T1000 (cell line): ENCODE measurements at places on chromosomes 2 and 18.

DNA sequence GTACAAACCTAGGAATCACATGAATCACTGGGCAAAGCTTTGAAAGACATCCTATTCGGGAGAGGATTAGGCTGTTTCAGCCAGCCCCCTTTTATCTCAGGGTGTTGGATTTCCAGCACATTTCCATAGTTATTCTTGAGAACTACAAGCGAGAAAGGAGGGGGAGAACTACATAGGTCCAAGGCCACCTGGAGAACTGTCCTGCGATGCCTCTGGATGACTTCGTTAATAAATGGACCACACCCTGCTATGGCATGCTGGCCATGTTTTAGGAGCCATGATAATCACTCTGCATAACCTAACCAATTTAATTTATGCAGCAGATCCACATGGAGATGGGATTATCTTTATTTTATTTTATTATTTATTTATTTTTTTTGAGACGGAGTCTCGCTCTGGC, 29.9 kb downstream of the RHBDD1 start:
- no peak for DNase-seq

DNA sequence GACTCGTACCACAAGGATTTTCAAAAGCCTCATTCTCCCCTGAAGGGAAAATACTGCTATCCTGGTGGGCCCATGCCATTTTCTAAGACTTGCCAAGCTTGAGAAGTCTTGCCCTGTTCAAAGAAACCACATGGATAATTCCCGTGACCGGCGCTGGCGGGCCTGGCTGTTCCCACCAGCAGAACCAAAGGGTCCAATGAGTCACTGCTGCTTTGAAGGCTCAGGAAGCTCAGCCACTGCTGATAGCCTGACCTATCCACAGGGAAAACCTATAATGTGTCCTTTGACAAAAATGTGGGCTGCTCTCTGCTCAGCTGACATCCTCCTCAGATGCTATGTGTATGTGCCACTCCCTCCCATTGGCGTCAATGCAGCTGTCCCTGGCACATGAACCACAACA, 137.9 kb upstream of the RAB12 start:
- DNase-seq = peak; percentile 33

DNA sequence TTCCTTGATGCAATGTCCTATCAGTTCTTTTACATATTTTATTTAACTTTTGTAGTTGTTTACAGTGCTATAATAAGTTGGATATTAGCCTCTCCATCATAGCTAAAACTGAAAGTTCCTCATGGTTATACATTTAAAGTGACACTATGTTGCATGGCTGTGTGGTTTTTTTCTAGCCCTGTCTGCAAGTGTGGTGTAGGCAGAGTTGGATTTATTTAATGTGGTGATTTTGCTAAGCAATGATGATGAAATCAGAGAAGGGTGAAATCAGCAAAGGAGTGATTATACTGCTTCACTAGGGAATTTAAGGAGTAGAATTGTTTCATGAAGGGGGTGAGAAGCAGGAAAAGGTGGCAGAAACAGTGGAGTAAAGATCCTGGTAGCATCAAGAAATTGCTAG, 18.3 kb upstream of the ENOSF1 start:
- DNase-seq = no peak

DNA sequence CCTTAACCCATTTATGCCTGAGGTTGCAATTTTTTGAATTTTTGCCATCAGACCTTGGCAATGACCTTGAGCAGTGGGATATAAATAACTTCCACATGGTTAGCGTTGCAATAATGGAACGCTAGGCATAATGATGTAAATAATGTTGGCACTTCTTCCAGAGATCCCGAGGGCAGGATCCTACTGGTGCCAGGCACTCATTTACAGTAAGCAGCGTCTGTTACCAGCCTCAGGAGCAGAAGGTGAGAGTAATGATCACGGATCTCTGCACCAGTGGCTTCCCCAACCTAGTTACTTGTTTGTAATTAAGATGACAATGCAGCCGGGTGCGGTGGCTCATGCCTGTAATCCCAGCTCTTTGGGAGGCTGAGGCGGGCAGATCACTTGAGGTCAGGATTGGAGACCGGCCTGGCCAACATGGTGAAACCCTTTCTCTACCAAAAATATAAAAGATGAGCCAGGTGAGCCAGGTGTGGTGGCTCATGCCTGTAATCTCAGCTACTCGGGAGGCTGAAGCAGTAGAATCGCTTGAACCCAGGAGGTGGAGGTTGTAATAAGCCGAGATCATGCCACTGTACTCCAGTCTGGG, 41.9 kb downstream of the CPO start:
- DNase-seq = no peak

- peak; percentile 9 for DNase-seq
Measured at GRCh38 chr2:157784169-157784822, 91.8 kb downstream of the ACVR1 start.

DNA sequence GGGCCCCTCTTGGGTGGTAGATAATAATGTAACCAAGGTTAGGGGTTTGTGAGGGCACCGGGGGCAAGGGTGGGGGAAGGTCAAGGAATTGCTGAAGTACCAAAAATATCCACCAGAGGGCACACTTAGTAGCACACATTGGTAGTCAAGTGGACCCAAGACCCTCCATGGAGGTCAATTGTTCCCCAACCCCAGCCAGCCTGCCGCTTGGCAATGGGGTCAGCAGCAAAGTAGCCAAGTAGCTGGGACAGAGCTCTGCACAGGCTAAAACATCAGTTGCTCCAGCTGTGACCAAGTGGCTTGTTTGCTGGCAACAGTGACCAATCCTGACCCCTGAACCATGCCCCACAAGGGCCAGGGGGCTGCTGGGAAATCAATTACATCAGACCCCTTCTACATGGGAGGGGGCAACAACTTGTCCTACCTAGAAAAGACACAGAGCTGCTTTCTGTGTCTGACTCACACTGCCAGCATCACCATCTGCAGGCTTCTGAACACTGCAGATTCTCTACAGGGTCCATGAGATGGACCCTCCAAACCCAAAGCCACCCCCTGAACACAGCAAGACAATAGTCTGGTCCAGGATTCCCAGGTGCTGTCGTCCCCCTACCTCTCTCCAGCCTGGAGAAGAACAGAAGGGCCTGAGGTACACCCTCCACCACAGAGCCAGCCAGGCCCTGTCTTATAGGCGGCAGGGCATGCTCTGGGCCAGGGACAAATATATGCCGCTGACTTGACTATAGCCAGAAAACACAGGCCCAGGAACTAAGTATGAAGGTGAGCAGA, 76.0 kb downstream of the EMX1 start:
- no peak for DNase-seq

DNA sequence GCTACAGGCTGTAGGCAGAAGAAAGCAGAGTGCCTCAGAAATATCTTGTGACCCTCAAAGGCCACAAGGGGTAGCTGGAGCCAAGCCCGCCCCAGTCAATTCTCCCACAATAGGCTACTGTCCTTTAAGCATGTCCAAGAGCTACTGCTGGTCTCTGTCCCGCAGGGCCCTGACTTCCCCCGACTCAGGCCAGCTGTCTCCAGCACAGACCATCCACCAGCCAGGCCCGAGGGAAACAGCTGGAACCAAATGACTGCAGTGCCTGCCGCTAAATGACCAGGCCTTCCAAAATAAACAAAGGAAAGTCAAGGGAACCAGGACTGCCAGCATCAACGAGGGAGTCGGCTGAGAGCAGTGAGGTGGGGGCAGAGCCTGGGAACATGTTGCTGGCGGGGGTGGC, 36.7 kb downstream of the MCFD2 start:
- DNase-seq = no peak

DNA sequence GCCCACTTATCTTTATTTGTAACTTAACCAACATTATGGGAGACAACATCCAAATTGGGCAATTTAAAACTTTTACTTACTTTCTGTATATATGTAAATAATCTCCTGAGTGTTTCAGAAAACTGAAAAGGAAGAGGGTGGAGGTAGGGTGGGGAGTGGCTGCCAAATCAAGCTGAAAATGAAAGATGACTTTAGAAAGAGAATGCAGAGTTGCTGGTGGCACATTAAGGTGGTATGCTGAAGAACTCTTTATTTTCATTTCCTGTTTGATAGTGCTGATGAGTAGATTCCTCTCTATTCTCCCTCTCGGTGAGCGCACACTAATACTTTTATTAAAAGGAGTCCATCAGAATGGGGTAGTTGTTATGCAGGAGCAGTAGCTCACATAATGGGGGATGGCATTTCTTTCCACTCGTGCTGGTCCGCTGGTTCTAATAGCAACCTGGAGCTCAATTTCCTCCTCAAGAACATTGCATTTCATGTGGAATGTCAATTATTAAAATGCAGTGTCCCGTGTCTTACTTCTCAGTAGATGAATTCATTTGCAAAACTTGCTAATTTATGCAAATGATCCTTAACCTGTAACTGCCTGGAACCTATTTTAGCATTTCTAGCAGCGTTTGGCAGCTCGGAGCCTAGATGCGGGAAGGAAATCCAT, 466.9 kb upstream of the HNRNPA3 start:
- DNase-seq = no peak

DNA sequence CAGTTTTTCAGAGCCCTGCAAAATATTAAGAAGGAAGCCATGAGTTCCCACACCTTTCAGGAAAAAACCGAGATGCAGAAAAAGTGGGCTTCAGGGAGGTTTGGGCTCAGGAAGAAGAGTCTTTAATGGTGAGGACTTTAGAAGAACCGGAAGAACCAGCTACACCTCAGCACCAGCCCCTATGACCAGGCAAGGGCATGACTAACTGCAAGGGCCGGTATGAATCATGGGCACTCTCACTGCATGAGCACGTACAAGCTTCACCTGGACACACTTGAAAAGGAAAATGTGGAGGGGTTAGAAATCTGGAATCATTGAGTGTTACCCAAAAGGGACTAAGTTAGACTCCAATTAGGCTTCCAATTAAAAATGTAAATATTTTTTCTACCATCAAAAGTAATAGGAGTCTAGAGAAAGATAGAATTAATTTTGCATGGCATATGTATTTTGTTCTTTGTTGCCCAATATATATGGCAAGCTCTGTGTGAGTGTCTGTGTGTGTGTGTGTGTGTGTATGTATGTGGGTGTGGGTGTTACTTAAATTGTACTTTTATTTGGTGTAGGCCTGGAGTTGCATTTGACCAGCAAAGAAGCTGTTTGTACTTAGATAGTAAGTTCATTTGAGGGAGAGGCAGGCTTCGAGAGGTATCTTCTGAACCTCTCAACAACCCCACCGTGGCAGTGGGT, 66.5 kb upstream of the THUMPD2 start:
- no peak for DNase-seq

DNA sequence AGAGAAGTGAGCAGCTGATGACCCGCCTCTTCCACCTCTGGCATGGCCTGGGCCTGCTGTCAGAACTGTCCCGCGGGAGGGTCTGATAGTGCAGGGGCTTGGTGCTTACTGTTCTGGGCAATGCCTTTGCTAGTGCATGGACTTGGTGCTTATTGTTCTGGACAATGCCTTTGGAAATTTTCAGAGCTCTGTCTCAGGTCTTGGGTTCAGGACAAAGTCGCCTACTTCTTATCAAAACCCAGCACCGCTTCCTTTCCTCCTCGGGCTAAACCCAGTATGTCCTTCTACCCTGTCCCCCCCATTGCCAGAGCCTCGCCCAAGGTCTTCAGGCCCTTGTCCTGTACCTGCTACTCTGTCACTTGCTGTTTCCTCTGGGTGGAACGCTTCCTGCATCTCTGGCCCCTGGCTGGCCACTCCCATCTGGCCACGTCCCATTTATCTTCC, 149.6 kb downstream of the ACKR3 start:
- DNase-seq = no peak

GRCh38 chr2:122340246-122340645, 584.8 kb downstream of the TSN start:
- DNase-seq = no peak

- DNase-seq = no peak
Measured at GRCh38 chr2:163248376-163249253, 410.0 kb upstream of the KCNH7 start.

DNA sequence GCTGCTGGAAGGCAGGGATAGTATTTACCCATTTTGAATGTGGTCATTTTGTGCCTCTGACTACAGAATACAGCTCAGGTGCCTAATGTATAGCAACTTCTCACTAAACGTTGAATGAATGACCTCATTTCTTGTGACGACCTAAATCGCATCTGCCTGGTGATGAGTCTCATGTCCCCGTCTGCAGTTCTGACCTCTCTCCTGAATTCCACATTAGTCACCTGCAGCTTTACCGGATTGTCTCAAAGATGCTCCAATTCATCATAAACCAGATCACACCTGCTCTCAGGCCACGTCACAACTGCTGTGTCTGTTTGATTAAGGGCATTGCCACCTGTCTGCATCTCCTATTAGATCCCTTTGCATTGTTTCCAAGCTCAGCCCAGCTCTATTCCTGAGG, 133.6 kb upstream of the MYT1L start:
- DNase-seq = no peak

GRCh38 chr2:141595316-141595920, 535.4 kb downstream of the LRP1B start:
- no peak for DNase-seq

DNA sequence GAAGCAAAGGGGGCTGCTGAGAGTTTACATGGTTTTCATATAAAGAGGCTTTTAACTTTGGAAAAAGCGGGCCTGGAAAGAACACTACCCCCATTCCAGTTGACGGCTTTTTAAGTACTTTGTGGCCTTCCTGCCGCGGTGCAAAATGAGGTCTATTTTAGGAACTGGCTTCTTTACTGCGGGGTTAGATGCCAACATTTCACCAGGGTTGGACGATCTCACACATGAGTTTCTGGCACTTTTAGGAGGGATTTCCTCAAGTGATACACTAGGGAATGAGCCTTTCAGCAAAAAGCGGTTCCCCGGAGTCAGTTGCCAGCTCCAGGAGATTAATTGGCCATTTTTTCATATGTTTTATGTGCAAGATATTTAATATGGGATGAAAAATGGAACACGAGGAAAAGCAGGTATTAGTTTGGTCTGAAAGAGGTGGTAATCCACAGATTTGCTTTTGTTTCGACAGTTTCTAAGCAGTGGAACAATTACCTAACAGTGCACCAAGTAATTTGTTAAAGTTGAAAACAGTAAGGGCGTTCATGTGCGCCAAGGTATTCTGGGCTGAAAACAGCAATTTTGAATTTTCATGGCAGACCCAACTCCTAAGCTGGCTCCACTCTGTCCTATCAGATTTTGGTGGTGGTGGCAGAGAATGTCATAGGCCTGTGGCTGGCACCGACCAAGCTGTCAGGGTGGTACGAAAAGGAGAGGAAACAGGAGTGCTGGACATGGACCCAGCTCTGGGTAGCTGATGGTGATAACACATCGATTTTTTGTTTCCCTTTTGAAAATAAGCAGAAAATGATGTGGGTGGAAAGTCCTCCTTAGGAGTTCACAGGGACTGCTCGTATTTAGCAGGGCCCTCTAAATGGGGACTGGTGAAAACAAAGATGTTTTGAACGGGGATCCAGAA, 55.6 kb upstream of the FZD5 start:
- no peak for DNase-seq

DNA sequence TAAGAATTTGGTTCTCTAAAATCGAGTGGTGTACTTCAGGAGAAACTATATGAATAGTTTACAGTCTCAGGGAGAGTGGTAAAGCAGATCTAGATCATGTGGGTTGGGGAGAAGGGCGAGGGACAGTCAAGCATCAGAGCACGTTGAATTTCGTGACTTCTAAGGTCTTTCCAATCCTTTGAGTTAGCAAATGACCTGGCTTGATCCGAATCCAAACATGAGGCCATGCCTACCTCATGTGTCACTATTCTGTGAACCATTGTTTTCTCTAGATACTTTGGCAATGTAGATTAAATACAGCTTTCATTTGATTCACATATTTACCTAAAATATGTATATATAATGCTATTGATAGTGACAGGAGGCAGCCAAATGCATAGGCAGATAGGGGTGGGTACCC, 674.9 kb downstream of the NYAP2 start:
- no peak for DNase-seq
